ENCODE measurements at places on chromosomes 11 and 22. TPM values are rescaled to one million over a fixed set of nuclear protein-coding genes. Genes with fewer than 3 reads are reported as not detected.

ST13 gene
- total RNA-seq = 307 TPM

CEP164 gene
- 29.6 TPM for total RNA-seq

NCR3LG1 gene
- total RNA-seq = 5.3 TPM

NRGN gene
- total RNA-seq = 5.8 TPM

ALKBH3 gene
- total RNA-seq = 32.0 TPM

CNTF gene
- total RNA-seq = 5.2 TPM

SNX32 gene
- not detected for total RNA-seq

CSNK2A3 gene
- 0.86 TPM for total RNA-seq

DNA sequence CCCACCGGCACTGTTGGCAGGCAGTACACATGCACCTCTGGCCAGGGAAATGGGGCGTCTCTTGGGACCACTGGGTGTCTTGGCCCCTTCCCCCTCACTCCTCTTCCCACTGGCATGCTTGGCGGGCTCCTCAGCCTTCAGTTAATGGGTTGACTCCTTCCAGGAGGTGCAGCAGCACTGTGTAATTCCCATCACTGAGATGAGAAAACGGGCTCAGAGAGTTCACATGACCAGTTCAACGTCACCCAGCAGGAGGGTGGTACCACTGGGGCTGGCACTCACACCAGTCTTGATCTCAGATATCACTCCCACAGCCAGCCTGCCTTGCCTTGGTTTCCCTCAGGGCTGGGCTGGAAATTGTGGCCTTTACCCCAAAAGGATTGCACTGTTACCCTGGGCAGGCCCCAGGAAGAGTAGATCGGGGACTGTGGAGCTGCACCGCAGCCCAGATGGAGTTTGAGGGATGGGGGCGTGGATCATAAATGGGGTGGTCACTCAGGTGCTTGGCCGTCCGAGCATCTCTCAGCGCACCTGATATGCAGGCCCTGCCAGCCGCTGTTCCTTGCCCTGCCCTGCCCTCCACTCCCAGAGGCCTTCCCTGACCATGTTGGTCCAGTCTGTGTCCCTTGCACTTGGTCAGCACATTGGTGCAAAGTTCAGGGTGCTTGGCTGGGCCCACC, 16.9 kb downstream of the CAPN5 start:
- no peak for DNase-seq

DNA sequence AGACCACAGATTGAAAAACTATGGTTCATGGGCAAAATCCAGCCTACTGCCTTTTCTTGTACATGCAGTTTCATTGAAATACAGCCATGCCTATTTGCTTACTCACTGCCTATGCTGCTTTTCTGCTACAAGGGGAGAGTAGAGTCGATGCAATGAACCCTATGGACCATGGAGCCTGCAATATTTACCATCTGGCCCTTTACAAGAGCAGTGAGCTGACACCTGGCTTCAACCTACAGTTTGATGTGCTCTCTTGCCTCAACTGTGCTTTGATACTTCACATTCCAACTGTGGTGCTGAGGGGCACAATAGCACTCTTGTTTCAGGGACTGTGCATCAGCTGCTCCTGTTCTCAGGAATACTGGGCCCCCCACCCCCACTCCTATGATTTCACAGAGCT, 239.5 kb upstream of the SORL1-AS1 start:
- no peak for DNase-seq

DNA sequence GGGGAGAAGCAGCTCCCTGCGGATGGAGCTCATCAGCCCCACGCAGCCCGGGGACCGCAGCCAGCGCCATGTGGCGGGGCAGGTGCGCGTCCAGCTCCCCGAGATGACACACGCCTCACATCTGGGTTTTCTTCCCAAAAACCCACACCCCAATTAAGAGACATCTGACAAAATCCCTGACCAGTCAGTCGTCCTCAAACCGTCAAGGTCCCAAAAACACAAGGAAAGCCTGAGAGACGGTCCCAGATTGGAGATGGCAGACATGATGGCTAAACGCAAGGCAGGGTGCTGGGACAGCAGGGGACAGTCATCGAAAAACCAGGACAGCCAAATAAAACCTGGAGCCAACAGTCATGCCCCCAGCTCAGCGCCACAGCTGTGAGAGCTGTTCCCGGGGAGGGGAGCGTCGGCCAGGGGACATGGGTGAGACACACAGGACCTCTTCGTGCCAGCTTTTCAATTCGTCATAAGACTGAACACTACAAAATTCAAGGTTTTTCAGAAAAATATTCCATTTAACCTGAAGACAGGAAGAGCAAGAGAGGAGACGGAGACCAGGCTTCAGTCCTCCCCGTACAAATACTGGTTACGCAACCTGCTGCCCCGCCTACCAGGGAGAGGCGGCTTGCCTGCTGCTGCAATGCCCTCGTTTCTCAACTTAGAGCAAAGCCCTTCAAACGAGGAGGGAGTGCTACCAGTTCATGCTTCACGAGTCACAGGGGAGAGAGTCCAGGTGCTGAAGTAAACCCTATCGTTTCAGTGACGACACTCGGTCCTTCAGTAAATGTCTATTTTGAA, 10.5 kb downstream of the TOLLIP start:
- DNase-seq = peak; percentile 71

- DNase-seq = no peak
Measured at GRCh38 chr22:34696557-34696956, 369.4 kb upstream of the ISX start.

- DNase-seq = no peak
Measured at GRCh38 chr11:86241956-86242535, 2.5 kb upstream of the EED start.

GRCh38 chr22:22698263-22698750, 53.9 kb downstream of the GGTLC2 start:
- DNase-seq = no peak

- no peak for DNase-seq
Measured at GRCh38 chr22:41914611-41915034, 251 bp downstream of the SHISA8 start.

GRCh38 chr22:42356533-42356932, 75.7 kb downstream of the NFAM1 start:
- DNase-seq = no peak

DNA sequence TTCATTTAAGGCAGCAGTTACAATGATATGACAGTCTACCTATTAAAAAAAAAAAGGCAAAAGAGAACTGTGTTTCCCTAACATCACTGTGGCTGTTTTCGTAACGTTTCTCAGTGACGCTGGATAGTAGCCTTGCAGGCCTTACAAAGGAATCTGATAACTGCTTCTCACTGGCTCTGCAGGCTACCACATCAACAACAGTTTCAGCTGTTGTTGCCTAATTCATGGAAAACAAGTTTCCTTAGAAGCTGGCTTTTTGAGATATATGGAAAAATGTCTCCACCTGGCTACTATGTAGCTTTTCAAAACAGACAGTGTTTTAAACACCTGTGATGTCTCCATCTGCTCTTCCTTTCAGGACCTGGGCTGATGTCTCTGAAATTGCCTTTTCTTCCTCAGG, 3.8 kb downstream of the OR51V1 start:
- no peak for DNase-seq

- peak; percentile 75 for DNase-seq
Measured at GRCh38 chr11:85810871-85811611, at the start of gene SYTL2. SYTL2 (minus strand) TSS chr11:85811141; CDS start chr11:85757725, 53,416 bp downstream.
